HFFc6 (cell line): ENCODE measurements at places on chromosomes 2 and 18.

GRCh38 chr2:172105471-172106107 lies 2.9 kb upstream of the DLX2 start:
- DNase-seq: no peak
- H3K4me3 ChIP-seq: peak overlapping the region; percentile 92
- H3K4me1 ChIP-seq: peaks cover 33% of the 10 kb centered on the region
- H3K36me3 ChIP-seq: peaks cover 9% of the 10 kb centered on the region; the same call in 1 of the 2 replicates

GRCh38 chr2:218983263-218983933 lies 1.6 kb downstream of the FEV start:
- H3K27me3 ChIP-seq: peaks cover 63% of the 10 kb centered on the region
- no peak overlapping the region for H3K27ac ChIP-seq
- H3K4me1 ChIP-seq: peaks cover 6% of the 10 kb centered on the region
- DNase-seq: no peak

GRCh38 chr2:16308816-16309215 lies 356.8 kb downstream of the CYRIA start:
- H3K36me3 ChIP-seq: no peaks in the 10 kb centered on the region
- H3K4me3 ChIP-seq: no peak overlapping the region
- no peaks in the 10 kb centered on the region for H3K4me1 ChIP-seq
- H3K27ac ChIP-seq: no peak overlapping the region
- DNase-seq: no peak

DNA sequence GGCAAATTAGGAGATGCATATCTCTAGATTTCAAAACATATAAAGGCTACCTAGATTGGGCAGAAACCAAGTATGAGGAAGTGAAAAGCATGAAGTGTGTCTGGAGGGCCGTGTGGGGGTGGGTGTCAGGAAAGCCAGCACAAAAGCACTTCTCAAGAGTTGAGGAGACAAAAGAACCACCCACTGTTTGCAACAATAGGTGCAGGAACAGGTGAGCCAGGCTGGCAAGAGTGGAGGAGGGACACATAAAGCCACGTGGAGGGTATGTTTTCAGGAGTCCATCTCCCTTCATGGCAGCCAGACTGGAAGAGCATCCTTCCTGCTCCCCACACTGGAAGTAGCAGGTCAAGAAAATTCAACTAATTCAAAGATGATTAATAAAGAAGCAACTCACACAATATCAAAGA lies 96.4 kb downstream of the CERS6 start:
- H3K36me3 ChIP-seq: no peaks in the 10 kb centered on the region
- DNase-seq: no peak
- H3K27me3 ChIP-seq: no peaks in the 10 kb centered on the region
- no peak overlapping the region for H3K27ac ChIP-seq
- H3K4me3 ChIP-seq: no peak overlapping the region
- no peaks in the 10 kb centered on the region for H3K4me1 ChIP-seq

DNA sequence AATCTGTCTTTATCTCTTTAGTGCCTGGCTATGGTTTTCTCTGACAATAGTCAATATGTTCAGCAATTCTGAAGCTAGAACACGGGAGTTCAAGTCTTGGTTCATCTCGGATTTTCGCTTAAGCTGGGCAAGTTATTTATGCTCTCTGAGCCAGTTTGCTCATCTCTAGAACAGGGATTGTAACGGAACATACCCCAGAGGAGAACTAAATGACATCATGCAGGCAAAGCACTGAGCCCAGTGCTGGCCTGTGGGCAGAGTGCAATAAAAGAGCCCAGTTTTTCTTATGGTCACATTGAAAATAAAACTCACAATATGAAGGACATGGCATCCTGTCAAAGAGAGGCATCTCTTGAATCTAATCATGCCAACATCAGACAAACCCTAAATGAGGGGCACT lies 143.9 kb downstream of the ZBTB7C start:
- no peak overlapping the region for H3K4me3 ChIP-seq
- H3K4me1 ChIP-seq: no peaks in the 10 kb centered on the region
- no peak for DNase-seq
- H3K27me3 ChIP-seq: peaks cover 19% of the 10 kb centered on the region

DNA sequence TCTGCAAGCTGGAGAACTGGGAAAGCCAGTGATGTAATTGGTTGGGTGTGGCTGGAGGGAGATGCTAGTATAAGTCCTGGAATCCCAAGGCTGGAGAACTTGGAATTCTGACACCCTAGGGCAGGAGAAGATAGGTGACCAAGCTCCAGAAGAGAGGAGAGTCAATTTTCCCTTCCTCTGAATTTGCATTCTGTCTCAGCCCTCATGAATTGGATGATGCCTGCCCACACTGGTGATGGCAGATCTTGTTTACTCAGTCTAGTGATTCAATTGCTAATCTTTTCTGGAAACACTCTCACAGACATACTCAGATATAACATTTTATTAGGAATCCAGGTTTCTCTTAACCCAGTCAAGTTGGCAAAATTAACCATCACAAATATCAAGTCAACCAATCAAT lies 287.2 kb downstream of the RDH14 start:
- DNase-seq: no peak
- no peak overlapping the region for H3K4me3 ChIP-seq
- H3K4me1 ChIP-seq: peaks cover 6% of the 10 kb centered on the region; the same call in 1 of the 2 replicates
- H3K36me3 ChIP-seq: peaks cover 5% of the 10 kb centered on the region; the same call in 1 of the 2 replicates
- H3K27me3 ChIP-seq: no peaks in the 10 kb centered on the region
- no peak overlapping the region for H3K27ac ChIP-seq

- no peaks in the 10 kb centered on the region for H3K36me3 ChIP-seq
- peak overlapping the region; percentile 53 for H3K4me3 ChIP-seq
- peak overlapping the region; percentile 96 for H3K27ac ChIP-seq
- DNase-seq: no peak
- H3K4me1 ChIP-seq: peaks cover 85% of the 10 kb centered on the region
- H3K27me3 ChIP-seq: no peaks in the 10 kb centered on the region
These were observed 8.8 kb upstream of the ITGB6 start for GRCh38 chr2:160208655-160209515.

GRCh38 chr18:23484561-23485182 lies 18.6 kb upstream of the RMC1 start:
- DNase-seq: no peak
- H3K27ac ChIP-seq: no peak overlapping the region
- peaks cover 1% of the 10 kb centered on the region; the same call in 1 of the 2 replicates for H3K27me3 ChIP-seq
- peaks cover 25% of the 10 kb centered on the region for H3K4me1 ChIP-seq
- peaks cover 13% of the 10 kb centered on the region for H3K36me3 ChIP-seq

GRCh38 chr2:226169751-226170581 lies 629.7 kb downstream of the IRS1 start:
- H3K27ac ChIP-seq: no peak overlapping the region
- no peaks in the 10 kb centered on the region for H3K4me1 ChIP-seq
- no peaks in the 10 kb centered on the region for H3K27me3 ChIP-seq
- DNase-seq: no peak
- no peak overlapping the region for H3K4me3 ChIP-seq

DNA sequence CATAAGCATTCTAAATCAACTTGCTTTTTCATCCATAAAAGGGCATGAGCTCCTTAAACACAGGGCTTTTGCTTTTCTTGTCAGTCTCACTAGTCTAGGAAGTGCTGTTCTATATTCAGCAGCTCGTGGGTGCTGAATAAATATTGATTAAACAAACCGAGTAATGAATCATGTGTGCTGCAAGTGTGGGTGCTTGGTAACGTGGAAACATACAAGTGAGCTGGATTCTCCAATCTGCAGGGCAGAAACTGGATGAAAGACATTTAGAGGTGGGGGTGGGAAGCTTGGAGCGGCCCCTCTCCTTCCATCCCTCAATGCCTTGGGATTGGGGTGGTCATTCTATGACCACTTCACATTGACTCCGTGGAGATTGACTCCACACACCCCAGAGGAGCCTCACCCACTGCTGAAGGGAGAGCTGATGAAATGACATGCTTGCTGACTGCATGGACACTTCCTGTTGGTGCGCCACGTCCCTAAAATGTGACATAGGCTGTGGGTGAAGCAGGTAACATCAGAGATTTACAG lies 114.6 kb downstream of the DOCK10 start:
- peaks cover 79% of the 10 kb centered on the region for H3K4me1 ChIP-seq
- H3K27me3 ChIP-seq: no peaks in the 10 kb centered on the region
- peak overlapping the region; percentile 98 for H3K27ac ChIP-seq
- peak; percentile 15 for DNase-seq
- H3K36me3 ChIP-seq: peaks cover 62% of the 10 kb centered on the region

DNA sequence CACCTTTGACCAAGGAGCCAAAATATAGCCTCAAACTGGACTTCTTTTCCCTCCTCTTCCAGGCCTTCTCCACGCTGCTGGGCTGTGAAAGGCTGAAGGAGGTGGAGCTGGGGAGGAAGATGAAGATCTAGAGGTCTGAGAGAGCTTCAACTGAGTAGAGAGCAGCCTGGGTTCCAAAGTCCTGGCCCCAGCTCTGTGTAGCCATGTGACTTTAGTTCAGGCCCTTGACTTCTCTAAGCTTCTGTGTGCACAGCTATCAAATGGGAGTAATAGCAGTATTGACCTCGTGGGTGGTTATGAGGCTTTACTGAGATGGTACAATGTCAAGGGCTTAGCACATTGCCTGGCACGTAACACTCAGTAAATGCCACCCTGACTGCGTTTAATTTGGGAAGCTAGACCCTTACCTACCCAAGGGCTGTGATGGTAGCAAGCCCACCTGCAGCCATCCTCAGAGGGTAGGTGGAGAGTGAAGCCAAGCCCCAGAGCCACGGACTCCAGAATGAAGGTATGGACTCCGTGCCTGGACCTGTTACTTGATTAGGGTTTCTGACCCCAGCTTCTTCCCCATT lies 38.4 kb downstream of the SERTAD2 start:
- no peak for DNase-seq
- H3K27ac ChIP-seq: no peak overlapping the region
- no peaks in the 10 kb centered on the region for H3K4me1 ChIP-seq
- H3K27me3 ChIP-seq: peaks cover 49% of the 10 kb centered on the region

GRCh38 chr2:102005989-102006885 lies 14.5 kb downstream of the IL1R2 start:
- 0 out of 2 replicates have a peak, but pooled peaks cover 6% of the 10 kb centered on the region for H3K4me1 ChIP-seq
- no peaks in the 10 kb centered on the region for H3K36me3 ChIP-seq
- peaks cover 6% of the 10 kb centered on the region; the same call in 1 of the 2 replicates for H3K27me3 ChIP-seq
- H3K27ac ChIP-seq: no peak overlapping the region
- no peak overlapping the region for H3K4me3 ChIP-seq
- peak; percentile 36 for DNase-seq

GRCh38 chr2:235595422-235596010 lies 101.7 kb downstream of the AGAP1 start:
- no peaks in the 10 kb centered on the region for H3K4me1 ChIP-seq
- H3K36me3 ChIP-seq: no peaks in the 10 kb centered on the region
- H3K4me3 ChIP-seq: no peak overlapping the region
- H3K27me3 ChIP-seq: no peaks in the 10 kb centered on the region; the same call in 1 of the 2 replicates
- peak; percentile 66 for DNase-seq

DNA sequence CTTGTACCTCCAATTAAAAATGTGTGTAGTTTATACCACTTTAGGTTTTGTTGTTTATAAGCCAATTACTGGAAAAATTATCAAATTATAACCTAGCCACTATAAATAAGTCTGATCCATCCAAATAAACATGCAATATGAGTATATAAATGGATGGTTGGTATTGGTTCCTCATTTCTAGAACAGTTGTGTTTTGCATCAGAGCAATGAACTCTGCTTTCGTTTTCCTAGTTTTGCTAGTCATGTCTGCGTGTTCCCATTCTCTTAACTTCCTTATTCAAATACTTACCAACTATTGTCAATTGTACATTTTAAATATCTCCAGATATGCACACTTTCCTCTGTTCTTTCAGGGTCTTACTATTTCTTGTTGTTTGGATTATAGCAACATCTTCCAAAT lies 641.7 kb downstream of the NR4A2 start:
- no peak for DNase-seq
- H3K4me1 ChIP-seq: no peaks in the 10 kb centered on the region
- H3K27ac ChIP-seq: no peak overlapping the region
- H3K4me3 ChIP-seq: no peak overlapping the region
- H3K27me3 ChIP-seq: no peaks in the 10 kb centered on the region

- no peak overlapping the region for H3K4me3 ChIP-seq
- H3K27ac ChIP-seq: no peak overlapping the region
- peaks cover 6% of the 10 kb centered on the region for H3K4me1 ChIP-seq
- 0 out of 2 replicates have a peak, but pooled peaks cover 4% of the 10 kb centered on the region for H3K36me3 ChIP-seq
- DNase-seq: no peak
These were observed 224.1 kb upstream of the CCDC150 start for GRCh38 chr2:196415384-196415783.

GRCh38 chr18:52007105-52007504 lies 332.9 kb upstream of the DCC start:
- no peaks in the 10 kb centered on the region for H3K4me1 ChIP-seq
- no peaks in the 10 kb centered on the region for H3K27me3 ChIP-seq
- DNase-seq: no peak
- no peak overlapping the region for H3K4me3 ChIP-seq

DNA sequence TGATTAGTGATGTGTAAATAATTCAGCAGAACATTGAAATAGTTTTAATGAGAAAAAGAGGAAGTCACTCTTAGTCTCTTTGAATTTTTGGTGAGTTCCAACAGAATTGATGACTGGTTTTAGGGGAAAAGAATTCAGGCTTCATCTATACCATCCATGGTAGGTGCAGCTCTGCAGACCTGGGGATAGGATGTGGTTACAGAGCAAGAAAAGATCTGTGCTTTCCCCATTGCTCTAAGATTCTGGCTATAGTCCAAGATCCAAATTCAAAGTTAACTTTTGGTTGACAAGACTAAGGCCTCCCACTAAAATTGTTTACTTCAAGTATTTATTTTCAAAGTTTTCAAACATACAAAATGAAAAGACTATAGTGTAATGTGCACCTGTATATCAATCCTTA lies 3.6 kb downstream of the UGT1A10 start:
- H3K4me3 ChIP-seq: no peak overlapping the region
- H3K27ac ChIP-seq: no peak overlapping the region
- no peak for DNase-seq
- peaks cover 2% of the 10 kb centered on the region; the same call in 1 of the 2 replicates for H3K27me3 ChIP-seq
- H3K4me1 ChIP-seq: 0 out of 2 replicates have a peak, but pooled peaks cover 6% of the 10 kb centered on the region

- H3K4me1 ChIP-seq: peaks cover 54% of the 10 kb centered on the region
- H3K36me3 ChIP-seq: peaks cover 18% of the 10 kb centered on the region
- H3K27me3 ChIP-seq: no peaks in the 10 kb centered on the region
- H3K4me3 ChIP-seq: no peak overlapping the region
- no peak overlapping the region for H3K27ac ChIP-seq
These were observed 147.0 kb downstream of the ANTXR1 start for GRCh38 chr2:69159986-69160385.
